ENCODE measurements at places on chromosomes 12 and 14.

DNA sequence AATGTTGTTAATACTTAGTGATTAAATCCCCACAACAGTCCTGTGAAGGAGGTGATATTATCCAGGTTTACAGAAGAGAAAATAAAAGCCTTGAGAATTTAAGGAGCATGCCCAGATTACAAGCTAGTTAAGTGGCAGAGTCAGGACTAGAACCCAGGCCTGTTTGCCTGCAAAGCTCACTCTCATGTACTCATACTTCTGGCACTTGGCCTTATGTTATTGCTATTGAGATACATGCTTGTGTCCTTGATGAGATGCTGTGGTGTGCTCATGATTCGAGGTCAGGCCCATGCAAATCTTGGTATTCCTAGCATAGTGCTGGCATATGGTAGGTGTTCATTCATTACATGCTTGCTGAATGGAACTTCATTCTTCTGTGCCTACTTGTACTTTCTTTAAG is 7.6 kb upstream of the EID3 start:
- DNase-seq, result no peak

GRCh38 chr12:123540899-123541662 is 7.6 kb upstream of the RILPL1 start:
- DNase-seq, result no peak

DNA sequence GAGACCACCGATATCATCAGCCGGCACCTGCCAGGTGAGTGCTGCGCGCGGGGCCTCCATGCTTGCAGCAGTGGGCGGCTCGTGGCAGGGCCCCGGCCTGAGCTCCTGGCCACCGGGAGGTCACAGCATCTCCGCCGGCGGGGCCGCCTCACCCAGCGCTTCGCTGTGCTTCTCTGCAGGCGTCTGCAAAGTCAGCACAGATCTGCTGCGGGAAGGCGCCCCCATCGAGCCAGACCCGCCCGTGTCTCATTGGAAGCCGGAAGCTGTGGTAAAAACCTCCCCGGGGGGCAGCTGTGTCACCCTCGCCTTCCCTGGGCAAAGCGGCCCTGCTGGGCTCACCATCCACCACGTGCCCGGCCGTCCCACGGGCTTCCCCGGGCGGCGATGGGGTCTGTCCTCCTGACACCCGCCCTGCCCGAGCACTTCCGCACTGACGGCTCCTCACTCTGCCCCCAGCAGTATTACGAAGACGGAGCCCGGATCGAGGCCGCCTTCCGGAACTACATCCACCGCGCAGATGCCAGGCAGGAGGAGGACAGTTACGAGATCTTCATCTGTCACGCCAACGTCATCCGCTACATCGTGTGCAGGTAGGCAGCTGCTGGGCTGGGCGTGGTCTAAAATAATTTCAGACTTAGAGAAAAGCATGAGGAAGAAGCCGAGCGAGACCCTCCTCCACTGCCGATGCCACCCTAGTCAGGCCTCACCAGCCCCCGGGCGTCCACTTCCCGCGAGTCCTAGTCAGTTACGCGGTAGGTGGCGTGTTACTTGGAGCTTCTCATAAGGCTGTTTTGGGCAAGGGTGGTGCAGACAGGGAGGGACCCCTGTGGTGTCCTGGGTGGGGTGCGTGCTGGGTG is 7.1 kb downstream of the PGAM5 start:
- DNase-seq, result peak; percentile 35

DNA sequence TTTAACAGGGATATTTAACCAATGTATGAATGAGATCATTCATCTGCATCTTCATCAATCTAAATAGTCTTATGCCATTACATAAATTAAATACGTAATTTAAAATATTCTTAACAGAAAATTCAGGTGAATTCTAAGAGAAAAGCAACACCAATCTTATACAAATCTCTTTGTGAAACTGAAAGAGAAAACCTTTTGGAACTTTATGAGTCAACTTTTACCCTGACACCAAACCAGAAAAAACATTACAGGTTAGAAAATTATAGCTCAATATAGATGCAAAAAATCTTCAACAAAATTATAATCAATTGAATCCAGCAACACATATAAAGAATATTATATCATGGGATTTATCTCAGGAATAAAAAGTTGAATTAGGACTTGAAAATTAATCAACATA is 3.4 kb downstream of the GLIPR1L1 start:
- no peak for DNase-seq

DNA sequence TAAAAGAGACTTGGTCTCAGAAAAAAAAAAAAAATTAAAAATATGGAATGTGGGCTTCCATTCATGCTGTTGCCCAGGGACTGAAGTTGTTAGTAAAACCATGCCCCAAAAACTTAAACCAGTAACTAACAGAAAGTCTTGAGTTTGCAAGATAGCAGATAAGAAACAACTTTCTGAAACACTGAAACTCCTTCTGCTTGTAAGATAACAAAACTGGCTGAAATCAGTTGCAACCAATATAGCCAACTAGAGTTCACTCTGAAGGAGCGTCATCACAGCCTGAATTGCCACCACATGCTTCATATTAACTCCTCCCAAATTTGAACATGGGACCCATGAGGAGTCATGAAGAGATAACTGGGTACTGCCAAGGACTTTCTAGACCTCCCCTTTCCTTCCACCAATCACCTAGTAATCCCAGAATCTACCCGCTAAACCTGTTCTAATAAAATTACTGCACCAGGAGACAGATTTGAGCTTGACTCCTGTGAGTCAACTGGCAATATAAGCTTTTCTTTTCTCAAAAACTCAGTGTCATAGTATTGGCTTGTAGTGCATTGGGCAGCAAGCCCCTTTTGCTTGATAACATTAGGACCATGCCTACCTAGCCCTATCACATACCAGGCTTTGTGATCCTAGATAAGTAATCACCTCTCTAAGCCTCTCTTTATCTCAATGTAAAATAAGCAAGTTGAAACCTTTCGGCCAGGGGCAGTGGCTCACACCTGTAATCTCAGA is 53.6 kb downstream of the R3HDM2 start:
- no peak for DNase-seq

DNA sequence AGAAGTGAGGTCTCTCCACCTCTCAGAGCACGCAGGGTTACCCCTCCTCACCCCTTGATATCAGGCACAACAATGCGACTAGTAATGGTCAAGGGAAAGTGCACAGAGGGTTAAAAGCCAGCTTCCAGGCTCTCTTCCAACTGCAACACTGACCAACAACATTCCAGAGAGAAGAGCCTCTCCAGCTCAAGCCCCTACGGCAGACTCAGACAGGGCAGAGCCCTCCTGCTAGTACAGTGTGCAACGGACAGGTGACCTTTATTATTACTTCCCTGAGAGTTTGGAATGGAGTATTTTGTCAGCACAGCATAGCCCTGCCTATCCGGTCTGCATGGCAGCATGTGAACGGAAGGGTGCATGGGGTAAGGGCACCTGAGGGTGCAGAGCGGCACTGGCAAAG is 73.0 kb downstream of the PTPN21 start:
- DNase-seq, result no peak

GRCh38 chr12:16939871-16940306 is 333.9 kb upstream of the LMO3 start:
- peak; percentile 88 for DNase-seq

GRCh38 chr12:24591079-24591626 is 357.7 kb downstream of the BCAT1 start:
- DNase-seq, result no peak

DNA sequence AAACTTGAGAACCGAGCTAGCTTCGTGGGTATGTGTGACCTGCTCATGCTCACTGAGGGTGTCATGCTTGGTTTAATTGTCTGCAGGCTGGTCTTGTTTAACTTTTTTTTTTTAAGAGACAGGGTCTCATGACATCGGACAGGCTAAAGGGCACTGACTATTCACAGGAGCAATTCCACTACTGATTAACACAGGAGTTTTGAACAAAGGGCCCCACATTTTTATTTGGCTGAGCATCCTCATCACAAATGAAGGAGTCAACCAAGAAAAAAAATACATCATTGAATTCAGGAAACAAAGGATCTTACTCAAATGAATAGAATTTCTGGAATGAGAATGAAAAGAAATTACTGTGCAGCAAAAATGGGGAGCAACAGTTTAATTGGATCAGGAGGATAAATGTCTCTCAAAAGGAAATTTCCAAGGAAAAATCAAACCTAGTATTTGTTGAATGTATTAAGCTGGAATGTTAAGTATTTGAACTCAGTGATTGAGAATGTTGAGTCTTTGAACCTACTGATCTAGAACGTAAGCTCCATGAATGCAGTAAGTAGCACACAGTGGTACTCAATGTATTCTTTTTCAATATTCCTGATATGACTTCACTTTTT is 20.8 kb upstream of the PYROXD1 start:
- DNase-seq, result no peak

- DNase-seq, result no peak
These were observed 8.6 kb downstream of the PGF start for GRCh38 chr14:74946659-74947281.

DNA sequence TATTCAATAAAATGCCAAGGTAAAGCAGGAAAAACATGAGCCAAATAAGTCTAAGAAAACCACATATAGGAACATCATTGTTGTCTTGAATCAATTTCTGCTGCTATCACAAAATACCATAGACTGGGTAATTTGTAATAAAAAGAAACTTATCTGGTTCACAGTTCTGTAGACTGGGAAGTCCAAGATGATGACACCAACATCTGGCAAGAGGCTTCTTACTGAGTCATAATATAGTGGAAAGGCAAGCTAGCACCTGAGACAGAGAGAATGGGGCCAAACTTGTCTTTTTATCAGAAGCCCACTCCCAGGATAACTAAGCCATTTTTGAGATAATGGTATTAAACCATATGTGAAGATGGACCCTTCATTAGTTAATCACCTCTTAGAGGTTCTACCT is 975.9 kb downstream of the FLRT2 start:
- no peak for DNase-seq

DNA sequence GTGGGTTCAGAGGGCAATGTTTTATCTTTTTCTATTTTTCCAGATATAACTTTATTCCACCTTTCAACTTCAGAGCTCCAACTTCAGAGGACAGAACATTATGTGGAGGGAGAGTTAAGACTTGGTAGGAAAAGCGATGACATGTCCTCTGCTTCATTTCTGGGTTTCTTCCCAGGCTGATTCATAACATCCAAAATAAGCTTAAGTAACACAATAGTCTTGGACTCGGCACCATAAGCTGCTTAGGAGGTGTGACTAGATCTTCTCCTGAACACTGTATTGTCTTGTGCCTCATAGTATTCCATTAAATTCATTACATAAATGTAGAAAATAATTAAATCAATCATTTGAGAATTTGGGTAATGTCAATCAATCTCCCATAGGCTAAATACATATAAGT is 95.5 kb upstream of the PDE3A start:
- DNase-seq, result no peak

DNA sequence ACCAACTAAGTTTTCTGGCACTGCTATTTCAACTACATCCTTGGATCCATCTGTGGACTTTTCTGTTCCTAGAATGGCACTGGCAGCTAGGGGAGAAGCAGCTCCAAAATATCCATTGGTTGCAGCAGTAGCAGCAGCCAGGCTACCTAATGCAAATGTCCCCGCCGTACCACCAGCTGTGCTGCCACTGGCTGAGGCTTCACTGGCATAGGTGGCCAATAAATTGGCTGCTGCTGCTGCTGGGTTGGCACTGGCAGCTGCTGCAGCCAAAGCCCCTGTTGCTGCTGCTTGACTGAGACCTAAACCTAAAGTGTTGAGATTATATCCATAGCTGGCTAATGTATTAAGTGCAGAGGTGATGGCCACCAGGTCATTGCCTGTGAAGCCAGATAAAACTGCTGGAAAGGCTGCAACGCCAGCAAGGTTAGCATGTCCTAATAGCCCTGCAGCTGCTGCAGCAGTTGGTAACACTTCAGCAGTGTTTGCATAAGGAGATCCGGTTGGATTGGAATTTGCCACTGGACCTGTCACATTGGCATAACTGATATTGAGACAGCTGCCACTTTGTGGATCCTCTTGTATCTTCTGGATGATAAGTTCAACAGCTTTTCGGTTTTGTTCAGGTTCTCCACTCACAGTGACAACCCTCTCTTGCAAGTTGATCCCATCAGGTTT is 149.5 kb downstream of the NOVA1 start:
- DNase-seq, result peak; percentile 69

DNA sequence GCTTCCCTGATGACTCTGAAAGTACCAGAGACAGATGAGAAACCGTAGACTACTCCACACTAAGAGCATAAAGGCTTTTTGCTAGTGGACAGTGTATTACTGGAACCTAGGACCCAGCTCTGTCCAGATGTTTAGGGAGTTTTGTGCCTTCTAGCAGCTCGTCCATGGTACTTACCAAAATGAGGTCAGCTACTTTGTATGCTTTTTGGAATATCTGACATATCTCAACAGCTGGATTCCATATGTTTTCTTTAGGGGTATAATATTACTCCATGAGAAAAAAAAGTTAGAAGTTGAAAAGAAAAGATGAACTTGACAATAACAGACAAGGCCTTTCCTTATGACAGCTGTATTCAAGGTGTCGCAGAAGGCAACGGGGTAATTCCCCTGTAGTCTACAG is 32.1 kb upstream of the FRMD6 start:
- DNase-seq, result no peak

GRCh38 chr14:37643701-37644100 is 48.3 kb downstream of the TTC6 start:
- peak; percentile 12 for DNase-seq

DNA sequence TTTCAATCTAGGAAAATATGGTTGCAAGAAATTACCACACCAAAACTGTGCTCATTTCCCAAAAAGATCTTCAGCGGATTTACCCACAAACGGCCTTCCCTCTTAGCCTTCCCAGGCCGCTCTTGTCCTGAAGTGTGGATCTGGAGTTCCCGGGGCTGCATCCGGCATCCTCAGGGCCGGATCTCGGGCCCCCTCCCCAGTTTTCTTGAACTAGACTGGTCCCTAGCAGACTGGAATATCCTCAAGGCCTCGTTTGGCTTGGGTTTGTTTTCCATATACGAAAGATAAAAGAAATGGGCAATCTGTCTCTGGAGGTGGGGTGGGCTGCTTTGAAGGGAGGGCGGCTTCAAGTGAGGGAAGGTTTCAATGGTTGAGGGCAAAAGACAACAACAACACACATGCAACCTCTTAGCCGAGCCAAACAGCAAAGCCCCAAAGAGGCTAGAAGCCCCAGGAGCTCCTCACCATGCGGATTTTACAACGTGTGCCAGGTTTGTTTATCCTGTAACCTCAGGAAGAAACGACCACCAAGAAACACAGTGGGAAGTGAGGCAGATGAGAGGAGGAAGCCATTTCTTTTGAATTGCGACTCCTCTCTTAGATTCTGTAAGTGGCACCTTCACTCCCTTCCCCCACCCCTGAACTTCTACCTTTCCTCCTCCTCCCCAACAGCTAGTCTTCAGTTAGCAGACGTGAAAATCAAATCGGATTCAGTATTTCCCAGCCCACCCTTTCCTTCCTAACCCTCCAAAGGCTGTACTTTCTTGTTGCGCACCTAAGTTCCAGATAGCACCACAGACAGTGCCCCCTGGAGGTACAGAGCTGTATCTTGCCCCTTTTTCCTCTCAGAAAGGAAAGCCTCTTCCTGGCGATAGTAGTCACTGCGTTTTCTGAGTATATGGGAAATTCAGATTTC is 2.6 kb downstream of the MYF6 start:
- peak; percentile 4 for DNase-seq

GRCh38 chr12:106780010-106780631 is 5.6 kb downstream of the RIC8B start:
- peak; percentile 79 for DNase-seq
